ENCODE measurements at places on chromosomes 7 and 10. TPM values are rescaled to one million over a fixed set of nuclear protein-coding genes. Genes with fewer than 3 reads are reported as not detected.

The EFCAB10 gene
- 0.70 TPM for total RNA-seq

The DNAJC12 gene
- 4.1 TPM for total RNA-seq

The DNAJB9 gene
- total RNA-seq: 10.0 TPM

The PNLIP gene
- not detected for total RNA-seq

The ANLN gene
- 87.1 TPM for total RNA-seq

The NEUROD6 gene
- total RNA-seq: not detected

The CDHR1 gene
- total RNA-seq: 19.8 TPM
